ENCODE measurements at places on chromosomes 5 and 9.

DNA sequence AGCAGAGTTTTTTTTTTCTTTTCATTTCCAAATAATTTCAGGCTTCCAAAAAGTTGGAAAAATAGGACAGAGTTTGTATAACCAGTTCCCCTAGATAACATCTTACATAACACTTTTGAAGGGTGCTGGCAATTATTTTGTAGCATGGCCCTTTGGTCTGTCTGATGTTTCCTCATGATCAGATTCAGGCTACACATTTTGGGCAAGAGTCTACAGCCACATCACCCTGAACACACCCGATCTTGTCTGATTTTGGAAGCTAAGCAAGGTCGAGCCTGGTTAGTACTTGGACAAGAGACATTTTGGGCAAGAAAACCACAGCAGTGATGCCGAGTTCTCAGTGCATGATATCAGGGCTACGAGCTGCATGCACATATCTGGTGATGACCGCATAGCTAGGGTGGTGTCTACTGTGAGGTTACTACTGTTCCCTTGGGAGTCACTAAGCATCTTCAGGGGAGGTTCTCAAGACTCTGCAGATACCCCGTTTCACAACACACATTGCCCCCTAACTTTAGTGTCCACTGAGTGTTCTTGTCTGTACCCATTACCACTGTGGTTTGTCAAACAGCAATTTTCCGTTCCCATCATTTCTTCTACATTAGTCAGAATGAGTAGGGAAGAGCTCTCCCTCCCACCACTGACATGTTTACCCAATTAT is 86.2 kb downstream of the TTC39B start:
- no peak for DNase-seq

DNA sequence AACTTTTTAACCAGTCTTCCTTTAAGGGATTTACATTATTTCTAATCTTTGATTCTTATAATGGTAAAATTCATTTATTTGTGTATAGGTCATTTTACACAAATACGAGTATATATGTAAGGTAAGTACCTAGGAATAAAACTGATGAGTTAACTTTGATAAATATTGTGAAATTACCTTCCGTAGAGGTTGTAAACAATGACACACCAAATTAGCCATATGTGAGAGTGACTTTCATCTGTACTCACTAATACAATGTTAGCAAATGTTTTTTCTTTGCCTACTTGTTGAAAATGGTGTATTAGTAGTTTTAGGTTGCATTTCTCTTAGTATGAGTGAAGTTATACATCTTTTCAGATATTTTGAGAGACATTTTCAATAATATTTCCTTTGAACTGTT is 42.6 kb upstream of the TSLP start:
- DNase-seq: no peak

DNA sequence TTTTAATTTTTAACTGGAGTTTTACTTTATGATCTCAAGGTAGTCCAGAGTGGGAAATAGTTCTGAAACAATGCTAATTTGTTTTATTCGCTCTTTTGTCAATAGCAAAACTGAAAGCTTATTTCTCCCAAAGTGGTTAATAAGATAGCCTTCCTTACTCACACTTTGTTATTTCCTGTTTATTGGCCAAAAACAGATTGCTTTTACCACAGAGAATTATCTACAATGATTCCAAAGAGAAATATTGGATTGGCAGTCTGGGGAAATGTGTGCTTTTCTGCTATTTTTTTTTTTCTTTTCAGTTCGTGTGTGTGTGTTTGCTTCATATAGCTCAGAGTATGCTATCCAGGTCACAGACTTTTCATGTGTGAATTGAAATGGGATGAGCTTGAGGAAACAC is 756.7 kb upstream of the RGMB start:
- no peak for DNase-seq

DNA sequence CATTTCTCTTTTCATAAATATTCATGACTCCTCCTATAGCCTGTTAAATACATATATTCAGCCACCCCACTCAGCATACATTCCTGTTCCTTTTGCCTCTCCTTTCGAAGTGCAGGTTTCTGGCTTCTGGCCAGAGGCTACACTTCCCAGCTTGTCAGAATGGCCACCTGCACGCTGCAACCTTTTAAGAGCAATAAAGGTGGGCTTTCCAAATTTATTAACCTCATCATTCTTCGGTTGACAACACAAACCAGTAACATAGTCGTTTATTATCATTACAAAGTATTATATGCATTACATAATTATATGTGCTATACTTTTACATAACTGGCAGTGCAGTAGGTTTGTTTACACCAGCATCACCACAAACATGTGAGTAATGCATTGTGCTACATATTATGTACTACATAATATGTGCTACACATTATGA is 16.5 kb upstream of the TMEM171 start:
- DNase-seq: no peak

- no peak for DNase-seq
Measured at GRCh38 chr5:126124706-126125345, 298.4 kb upstream of the GRAMD2B start.

GRCh38 chr5:104412649-104413240 is 850.2 kb upstream of the NUDT12 start:
- peak; percentile 27 for DNase-seq

GRCh38 chr9:86721843-86722705 is 225.2 kb downstream of the GAS1 start:
- DNase-seq: no peak

GRCh38 chr9:96031366-96031824 is 155.9 kb downstream of the ERCC6L2 start:
- DNase-seq: no peak

DNA sequence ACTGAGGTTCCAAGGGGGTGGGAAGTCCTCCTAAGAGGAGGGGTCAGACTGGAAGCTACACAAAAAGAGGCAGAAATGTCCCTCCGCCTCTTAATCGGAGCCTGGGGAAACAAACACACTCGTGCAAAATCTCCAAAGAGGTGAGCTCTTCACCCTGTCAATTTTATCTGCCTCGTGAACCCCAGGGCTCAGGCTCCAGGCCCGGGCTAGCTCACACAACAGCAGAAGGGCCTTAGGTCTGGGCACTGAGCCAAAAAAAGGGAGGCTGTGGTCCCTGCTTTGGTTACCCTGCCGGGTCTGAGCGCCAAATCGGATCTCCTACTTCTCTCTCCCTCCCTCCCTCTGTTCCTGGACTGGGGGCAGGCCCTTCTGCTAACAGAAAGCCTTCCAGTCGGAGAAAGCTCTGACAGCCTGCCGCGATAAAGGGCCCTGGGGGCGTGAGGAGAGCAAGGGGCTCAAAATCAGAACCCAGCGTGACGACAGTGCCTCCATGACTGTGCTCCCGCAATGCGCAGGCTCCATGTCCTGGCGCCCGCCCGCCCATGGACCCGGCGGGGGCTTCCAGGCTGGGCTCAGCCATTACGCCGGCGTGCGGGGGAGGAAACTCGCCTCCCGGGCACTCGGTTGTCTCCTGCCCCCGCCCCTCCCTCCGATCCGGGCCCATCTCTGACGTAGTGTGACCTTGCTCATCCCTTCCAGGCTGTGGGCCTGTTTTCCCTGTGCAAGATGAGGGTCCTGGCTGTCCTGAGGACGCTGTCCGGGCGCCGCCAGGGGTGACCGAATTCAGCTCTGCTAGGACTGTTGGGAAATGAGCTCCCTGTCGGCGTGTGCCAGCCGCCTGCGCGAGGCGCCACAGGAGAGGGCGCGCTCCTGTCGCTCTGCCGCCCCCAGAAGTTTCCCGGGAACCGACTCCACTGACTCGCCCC is 865 bp upstream of the SLC22A4 start:
- DNase-seq: peak; percentile 95

GRCh38 chr9:106733828-106734380 is 129.1 kb upstream of the ZNF462 start:
- no peak for DNase-seq

GRCh38 chr9:6014670-6015270 is 654 bp downstream of the RANBP6 start:
- peak; percentile 14 for DNase-seq

GRCh38 chr5:76125888-76126287 is 42.7 kb downstream of the SV2C start:
- DNase-seq: no peak

- no peak for DNase-seq
Measured at GRCh38 chr5:35274839-35275509, 44.7 kb upstream of the PRLR start.

DNA sequence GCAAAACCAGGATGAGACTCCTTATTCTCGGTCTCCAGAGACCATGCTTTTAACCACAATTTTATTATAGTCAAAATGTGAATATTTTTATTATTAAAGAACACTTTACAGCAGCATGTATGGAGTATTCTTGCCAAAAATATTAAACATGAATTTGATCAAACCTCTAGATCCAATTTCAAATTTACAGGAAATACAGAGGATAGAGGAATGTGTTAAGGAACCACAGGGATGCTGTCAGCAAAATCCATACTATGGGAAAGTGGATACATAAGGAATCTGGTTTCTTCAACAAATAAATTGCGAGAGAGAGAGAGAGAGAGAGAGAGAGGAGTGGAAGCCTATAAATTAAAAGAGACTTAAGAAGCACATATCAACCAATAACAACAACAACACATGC is 348.2 kb upstream of the NUDT12 start:
- no peak for DNase-seq

GRCh38 chr5:9726931-9727330 is 96.8 kb upstream of the TAS2R1 start:
- no peak for DNase-seq

DNA sequence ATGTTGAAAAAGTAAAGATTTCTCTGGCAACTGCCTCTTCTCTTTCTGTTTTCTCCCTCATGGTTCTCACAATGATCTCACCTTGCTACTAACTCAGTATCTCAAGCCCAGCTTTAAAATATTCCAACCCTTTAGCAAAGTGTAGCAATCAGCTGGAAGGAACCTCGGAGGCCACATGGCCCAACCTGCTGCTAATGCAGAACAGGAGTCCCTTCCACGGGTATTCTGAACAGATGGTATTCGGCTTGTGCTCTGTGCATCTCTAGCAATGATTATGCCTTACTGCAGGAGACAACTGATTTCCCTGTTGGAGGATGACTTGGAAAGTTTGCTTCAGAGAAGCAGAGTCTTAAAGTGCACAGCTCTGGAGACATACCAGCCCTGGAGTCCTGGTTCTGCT is 151.8 kb upstream of the PPP1R2B start:
- DNase-seq: no peak

GRCh38 chr5:1000329-1000728 is 8.3 kb upstream of the NKD2 start:
- no peak for DNase-seq

- no peak for DNase-seq
Measured at GRCh38 chr9:89675058-89675742, 70.4 kb downstream of the GADD45G start.

DNA sequence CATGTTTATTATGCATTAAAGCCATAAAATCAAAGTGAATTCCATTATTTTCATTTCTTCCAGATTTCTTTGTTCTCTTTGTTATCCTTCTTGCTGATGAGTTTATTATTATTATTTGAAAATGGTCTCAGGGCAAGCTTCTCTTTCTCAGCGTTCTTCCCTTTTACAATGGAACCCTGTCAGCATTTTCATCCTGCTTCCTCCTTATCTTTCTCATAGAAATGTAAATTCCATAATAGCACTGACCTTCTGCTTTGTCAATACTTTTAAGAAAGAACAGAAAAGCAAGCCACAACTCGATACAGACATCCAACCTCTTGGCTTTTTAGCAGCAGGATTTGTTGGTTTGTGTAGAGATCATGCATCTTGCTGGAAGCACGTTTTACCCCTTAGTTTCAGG is 114.0 kb upstream of the BASP1 start:
- no peak for DNase-seq

All from hematopoietic multipotent progenitor cell treated with erythropoietin and hydrocortisone succinate and interleukin-3 and kit ligand, for 6 days (in vitro differentiated cells).